ENCODE measurements at places on chromosomes 3 and 15.

DNA sequence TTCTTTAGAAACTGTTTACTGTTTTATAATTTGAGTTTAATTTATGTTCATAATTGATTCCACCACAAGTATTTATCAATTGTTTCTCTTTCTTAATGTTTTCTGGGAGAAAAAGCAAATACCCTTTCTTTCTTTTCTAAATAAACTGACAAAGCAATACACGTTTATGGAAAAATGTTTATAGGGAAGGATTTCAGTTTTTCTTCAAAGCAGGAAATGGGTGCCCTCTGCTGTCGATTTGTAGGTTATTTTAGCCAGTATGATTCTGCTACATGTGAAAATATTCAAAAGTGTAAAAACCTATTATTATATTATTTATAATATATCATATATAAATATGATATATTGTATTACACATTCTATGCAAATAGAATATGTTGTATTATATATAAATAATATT lies 921.0 kb upstream of the ROBO1 start:
- peak; percentile 25 for DNase-seq

DNA sequence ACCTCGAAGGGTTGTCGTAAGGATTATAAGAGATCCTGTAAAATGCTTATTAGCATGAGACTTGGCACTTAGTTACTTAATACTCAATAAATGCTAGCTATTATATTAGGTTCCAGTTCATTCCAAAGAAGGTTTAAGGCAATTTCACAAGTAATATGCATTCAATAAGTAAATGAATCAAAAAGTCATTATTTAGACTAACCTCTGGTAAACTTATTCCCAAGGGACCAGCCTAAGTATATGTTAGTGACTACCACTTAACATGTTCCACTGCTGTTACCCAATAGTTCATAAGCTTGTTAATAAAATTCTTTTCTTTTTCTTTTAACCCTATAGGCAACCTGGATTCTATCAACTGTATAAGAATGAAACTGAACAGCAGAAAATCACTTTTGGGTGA lies 5.1 kb downstream of the PDCD10 start:
- no peak for DNase-seq

- DNase-seq, result no peak
Observed at GRCh38 chr15:69908060-69908459, 189.7 kb downstream of the TLE3 start.

- DNase-seq, result peak; percentile 38
Observed at GRCh38 chr15:43314171-43314570, 16.2 kb downstream of the LCMT2 start.

DNA sequence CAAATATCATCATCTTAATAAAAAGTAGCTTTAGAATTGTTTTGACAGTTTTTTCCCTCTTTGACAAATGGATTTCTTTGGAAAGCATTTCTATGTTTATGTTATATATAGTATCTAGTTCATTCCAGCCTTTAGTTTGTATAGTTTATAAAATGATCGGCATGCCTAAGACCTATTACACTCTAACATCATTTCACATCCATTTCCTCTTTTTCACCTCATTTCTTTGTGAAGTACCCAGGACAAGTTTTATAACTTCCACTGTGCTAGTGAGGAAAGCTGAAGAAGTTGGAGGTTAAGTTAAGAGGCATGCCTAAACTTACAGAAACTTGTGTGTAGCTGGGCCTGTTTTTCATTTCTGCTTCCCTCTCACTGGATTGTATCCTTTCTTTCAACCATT lies 178.4 kb downstream of the TP63 start:
- no peak for DNase-seq

DNA sequence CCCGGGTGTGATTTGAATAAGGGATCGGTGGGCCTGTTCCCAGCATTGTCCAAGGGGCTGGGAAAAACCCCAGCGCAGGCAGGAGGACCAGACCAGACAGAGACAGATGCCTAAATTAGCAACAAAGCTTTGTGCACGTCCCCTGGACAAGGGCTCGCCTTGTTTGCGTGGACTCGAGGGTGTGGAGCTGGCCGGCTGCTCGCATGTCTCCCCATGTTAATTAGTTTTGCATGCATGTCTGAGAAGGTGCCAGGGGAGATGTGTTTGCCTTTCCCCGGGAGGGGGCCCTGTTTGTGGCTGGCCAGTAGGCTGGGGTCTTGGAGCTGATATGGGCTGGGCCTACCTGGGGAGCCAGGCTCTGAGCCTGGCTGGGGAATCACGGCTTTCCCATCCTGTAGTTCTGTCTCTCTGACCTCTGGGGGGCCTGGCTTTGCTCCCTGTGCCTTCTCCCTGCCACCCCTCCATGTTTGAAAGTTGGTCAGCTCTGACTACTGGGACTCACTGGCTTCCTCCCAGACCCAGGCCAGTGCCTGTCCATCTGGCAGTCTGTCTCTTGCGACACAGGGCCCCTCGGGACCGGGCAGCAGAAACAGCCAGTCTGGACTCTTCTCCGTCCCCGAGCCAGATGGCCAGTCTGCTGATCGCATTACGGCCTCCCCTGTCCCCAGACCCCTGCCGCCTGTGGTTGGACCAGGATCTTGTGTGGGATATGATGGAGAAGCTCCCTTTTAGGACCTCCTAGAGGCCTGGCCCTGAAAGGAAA lies 55.4 kb upstream of the POLG start:
- no peak for DNase-seq

- no peak for DNase-seq
Observed at GRCh38 chr3:197168063-197168462, 130.3 kb downstream of the DLG1 start.

- DNase-seq, result no peak
Observed at GRCh38 chr3:4817128-4817527, 162.1 kb upstream of the BHLHE40 start.

DNA sequence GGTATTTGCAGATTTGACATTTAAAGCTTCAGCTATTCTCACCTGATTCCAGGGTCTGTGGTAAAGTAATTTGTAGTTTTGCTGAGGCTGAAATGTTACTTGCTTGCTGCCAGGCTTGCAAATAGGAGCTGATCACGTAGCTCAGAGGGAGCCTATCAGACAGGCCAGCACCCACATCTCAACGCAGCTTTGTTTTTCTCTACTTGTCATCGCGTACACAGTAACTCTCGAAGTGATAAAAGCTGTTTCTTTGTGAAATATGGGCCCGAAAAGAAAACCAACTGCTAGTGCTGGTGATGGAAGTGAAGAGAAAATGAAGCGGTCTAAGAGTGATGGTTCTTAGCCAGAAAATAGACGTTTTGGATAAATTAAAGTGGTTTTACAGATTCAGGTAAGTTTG lies 23.4 kb downstream of the RAB5A start:
- DNase-seq, result no peak

- DNase-seq, result no peak
Observed at GRCh38 chr15:86004061-86004460, 75.6 kb upstream of the AGBL1 start.

All from fibroblast of the aortic adventitia (primary cell).